Activated CD8-positive, alpha-beta memory T cell treated with anti-CD3 and anti-CD28 coated beads, Interleukin-2, amount 10 ng/mL, durations not matched to agents 7 days and 5 days (primary cell): ENCODE measurements at places on chromosomes 16 and 17.

DNA sequence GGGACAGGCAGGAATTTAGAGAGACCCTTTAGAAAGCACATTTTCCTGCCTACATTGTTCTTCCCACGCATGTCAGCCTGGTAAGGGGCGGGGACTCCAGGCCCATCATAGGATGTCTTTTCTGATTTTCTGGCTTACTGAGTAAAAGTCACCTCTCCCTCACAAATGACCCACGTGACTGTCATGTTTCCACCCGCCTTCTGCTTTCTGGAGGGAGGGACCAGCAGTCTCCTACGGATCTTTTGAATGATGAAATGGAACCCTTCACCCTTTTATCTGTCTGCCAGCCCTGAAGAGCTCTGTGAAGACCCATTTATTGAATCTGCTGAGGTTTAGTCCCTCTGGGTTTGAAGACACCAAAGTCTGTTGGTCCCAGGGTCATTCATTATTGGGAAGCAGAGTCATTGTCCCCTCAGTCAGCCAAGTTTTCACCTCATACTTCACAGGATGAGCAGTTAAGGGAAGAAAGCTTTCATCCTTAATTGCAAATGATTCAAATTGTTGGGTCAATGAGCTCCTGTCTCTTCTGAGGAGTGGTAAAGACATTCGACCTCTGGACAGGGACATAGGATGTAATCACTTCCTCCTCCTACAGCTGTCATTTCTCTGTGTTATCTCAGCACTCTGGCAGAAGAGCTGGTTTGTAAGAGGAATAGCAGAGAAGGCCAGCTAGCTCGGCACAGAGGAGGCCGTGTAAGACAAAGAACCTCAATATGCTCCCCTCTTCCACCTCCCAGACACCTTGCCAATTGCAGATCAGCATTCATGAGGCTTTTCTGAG lies 446.1 kb downstream of the HS3ST3B1 start:
- no peak for DNase-seq

- no peak for DNase-seq
These were observed 101.1 kb downstream of the CLEC16A start for GRCh38 chr16:11045441-11045840.

GRCh38 chr17:67374329-67375053 lies 2.6 kb upstream of the PITPNC1 start:
- DNase-seq: peak; percentile 94

DNA sequence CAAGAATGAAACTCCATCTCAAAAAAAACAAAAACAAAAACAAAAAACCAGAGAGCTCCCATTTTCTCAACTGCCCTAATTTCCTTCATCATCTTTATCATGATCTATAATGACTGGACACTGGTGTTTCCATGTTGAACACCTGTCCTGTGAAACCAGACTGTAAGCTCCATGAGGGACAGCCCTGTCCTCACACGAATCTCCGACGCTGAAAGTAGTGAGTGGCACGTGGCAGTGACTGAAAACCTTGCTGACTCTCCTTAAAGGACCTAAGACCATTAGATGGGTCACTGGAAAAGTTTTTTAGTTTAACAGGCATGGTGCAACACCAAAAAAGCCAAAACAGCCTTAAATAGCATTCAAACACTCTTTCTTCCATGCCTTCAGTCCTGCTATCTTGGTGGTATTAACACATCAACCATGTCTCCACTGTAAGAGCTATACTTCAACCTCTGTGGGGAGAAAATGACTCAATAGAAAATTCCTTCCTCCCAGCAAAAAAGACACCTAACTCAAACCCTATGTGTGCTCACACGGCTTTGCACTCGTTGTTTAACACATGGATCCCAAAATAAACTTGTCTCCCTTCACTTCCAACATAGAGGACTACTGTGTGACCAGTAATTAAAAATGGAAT lies 8.3 kb downstream of the AXIN2 start:
- DNase-seq: no peak

- DNase-seq: no peak
These were observed 2.1 kb downstream of the CD300LG start for GRCh38 chr17:43849116-43849515.

GRCh38 chr17:16888413-16889087 lies 83.4 kb downstream of the TNFRSF13B start:
- DNase-seq: no peak

DNA sequence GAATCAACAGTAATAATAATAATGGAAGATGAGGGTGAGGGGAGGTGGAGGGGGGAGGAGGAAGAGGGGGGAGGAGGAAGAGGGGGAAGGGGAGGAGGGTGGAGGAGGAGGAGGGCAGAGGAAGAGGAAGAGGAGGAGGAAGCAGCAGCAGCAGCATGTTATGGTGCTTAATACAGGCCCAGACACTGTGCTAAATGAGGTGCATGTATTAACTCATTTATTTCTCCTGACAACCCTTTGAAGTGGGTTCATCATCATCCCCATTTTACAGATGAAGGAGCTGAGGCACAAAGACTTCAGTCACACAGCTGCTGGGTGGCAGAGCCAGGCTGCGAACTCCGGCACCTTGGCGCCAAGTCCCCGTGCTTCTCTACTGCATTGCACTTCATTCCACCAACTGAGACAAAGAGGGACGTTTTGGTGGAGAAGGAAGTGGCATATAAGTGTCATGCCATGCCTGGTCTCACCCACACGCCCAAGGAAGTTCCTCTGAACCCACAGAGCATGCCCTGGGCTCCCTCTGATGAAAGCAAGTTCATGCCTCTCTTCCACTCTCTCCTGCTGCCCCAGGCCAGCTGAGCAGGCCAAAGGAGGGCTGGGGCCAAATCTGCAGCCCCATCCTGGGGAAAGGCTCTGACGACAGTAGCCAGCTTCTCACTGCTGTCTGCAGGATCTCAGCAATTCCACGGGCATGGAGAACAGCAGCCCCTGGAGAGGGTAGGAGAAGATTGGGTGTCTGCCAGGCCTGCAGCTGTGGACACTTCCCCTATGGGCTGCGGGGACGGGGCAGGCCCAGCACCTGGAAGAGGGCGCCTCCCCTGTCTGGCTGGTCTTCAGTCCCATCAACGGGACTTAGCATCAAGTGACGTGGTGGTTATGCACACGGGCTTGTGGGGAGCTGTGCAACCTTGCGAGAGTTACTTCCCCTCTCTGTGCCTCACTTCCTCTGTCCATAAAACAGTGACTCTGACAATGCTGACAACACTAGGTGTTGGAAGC lies 21.8 kb downstream of the XYLT1 start:
- DNase-seq: peak; percentile 82

DNA sequence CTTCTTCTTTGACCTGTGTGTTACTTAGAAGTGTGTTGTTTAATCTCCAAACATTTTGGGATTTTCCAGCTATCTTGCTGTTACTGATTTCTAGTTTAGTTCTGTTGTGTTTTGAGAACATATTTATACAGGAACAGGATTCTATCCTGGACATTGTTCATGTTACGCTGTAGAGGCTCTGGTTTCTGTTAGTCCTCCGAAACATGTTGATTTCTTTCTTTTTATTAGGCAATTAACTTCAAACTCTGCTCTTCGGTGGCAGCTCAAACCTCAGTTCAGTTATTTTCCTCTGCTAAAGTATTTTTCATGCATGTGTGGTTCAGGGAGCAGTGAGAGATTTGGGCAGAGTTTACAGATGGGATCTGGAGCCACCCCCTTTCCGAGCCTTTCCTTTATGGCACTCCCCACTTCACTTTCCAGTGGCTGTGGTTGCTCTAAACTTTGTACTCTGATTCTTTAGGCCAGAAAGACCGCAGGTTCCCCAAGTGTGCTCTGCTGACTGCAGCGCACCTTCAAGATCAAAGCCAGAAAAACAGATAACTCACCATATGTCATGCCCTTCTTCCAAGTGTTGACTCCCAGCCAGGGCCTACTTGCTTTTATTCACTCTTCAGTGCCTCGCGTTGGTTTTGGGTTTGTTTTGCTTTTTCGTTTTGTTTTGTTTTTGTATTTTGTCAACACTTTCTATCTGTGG lies 77.6 kb upstream of the KSR1 start:
- no peak for DNase-seq

DNA sequence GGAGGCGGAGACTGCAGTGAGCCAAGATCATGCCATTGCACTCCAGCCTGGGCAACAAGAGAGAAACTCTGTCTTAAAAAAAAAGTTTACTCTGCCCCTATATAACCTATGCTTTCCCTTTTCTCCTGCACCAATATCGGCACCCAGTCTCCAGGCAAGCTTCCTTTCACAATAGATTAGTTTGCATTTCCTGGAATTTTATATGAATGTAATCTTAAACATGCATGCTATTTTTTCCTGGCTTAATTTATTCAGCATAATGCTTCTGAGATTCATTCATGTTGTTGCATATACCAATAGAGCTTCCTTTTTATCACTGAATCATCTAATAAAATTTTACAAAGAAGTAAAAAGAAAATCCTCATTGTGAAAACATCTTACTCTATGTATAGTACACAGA lies 59.4 kb downstream of the USP32 start:
- no peak for DNase-seq

DNA sequence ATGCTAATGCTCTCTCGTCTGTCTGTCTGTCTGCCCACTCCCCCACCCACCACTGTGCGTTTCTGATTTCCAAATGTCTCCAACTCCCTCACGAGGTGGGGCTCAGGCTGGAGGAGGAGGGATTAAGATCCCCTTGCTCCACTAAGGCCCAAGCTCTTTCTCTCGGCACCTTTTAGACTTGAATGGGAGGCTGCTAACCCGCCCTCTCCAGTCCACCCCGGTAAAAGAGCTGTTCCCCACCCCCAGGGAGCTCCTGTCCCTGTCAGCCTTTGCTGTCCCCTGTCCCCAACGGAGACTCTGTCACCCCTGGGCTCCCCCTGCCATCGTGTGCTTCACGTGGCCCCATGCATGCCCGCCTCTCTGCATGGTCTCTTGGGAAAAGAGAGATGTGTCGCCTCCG lies 68.5 kb upstream of the PLCG2 start:
- DNase-seq: no peak

GRCh38 chr16:86882586-86883280 lies 304.4 kb downstream of the FOXL1 start:
- DNase-seq: no peak

- no peak for DNase-seq
These were observed 149.6 kb downstream of the WWOX start for GRCh38 chr16:78249056-78249455.

GRCh38 chr16:48113001-48113400 lies 42.8 kb downstream of the ABCC12 start:
- no peak for DNase-seq

- no peak for DNase-seq
These were observed 53.3 kb upstream of the ENDOV start for GRCh38 chr17:80361495-80362220.

- DNase-seq: peak; percentile 83
These were observed 33.0 kb upstream of the SEC14L1 start for GRCh38 chr17:77107506-77108433.

GRCh38 chr17:7922269-7922844 lies 6.3 kb upstream of the RNF227 start:
- no peak for DNase-seq

- DNase-seq: no peak
These were observed 312.7 kb upstream of the KCNJ16 start for GRCh38 chr17:69762359-69762758.

GRCh38 chr16:28039493-28039892 lies 24.0 kb downstream of the GSG1L start:
- DNase-seq: no peak

DNA sequence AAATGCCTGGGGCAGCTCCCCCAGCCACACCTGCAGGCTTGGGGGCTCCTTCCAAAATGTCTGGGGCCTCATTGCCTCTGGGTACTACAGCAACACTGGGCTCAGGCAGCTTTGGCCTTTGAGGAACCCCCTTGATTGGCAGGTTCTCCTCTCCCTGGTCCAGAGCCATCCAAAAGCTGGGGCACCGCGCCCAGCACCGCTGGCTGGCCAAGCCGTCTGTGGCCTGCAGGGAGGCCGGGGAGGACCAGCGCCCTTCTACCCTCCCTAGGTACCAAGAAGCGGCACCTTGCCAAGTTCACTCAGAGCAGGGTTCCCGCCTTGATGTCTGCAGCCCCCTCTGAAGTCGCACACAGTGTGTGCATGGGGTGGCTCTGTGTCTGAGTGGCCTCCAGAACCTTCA lies 30.1 kb downstream of the TIMM22 start:
- no peak for DNase-seq

DNA sequence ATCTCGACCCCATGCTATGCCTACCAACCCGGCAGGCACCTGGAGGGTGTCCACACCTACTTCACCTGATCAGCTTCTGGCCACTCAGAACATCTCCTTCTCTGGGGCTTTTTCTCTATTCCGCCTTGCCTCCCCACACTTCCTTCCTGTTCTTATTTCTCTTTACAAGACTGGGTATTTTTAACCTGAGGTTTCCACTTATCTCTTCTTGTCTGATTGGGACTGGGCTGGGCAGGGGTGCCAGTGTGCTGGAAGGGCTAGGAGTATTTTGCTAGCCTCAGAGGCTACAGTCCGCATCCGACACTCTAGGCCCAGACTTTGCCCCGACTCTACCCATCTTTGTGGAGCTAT lies 26.2 kb upstream of the ZNF652 start:
- DNase-seq: peak; percentile 61

GRCh38 chr16:9072806-9073341 lies 18.6 kb upstream of the HAPSTR1 start:
- peak; percentile 62 for DNase-seq

- no peak for DNase-seq
These were observed 50.7 kb upstream of the TNRC6C start for GRCh38 chr17:77907497-77908461.

DNA sequence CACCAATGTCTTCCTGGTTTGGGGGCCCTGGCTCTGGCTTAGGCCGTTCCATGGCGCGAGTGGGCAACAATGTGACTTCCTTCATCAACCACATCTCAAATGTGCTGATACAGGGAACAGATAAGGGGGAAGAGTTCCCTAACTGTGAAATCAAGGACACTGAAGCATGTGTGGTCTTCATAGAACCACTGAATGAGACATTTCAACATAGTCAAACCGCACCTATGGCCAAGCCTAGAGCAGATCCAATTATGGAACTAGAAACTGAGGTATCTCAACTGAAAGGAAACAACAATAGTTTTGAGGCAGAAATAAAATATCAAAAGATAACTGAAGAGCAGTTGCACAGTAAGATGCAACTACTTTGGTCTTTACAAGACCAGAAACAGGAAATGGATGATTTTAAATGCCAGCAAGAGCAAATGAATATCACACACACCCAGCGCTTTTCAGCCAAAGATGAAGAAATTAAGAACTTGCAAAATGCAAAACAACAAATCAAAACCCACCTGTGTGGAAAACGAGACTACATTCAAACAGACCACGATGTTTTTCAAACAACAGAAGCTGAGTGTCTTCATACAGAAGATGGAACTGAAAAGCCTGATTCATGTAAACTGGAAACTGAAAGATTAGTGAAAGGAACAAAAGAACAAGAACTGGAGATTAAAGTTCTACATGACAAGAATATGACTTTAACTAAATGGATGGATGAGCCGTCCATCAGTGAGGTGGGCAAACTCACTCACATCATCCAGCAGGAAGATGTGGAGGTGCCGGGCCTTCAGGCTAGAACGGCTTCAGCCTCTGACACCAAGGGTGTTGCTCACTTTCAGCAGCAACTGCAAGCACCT lies 18.1 kb upstream of the LCMT1 start:
- peak; percentile 43 for DNase-seq

DNA sequence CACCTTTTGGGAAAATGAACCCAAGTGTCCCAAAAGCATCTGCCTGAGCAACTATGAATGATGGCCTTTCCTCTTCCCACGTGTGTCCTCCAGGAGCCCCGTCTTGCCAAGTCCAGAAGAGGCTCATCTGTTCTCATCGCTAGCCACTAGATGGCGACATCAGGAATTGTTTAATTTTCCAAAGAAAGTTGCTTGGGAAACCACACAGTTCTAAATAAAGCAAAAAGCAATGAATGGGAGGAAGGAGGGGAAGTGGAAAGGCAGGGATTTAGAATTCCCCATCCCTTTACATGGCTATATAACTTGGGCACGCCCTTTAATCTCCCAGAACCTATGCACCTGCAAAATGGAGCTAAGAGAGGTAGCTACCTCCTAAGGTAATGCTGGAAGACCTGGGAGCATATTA lies 9.0 kb upstream of the CDH5 start:
- peak; percentile 46 for DNase-seq
